ENCODE measurements at places on chromosomes 3 and 15.
A peak's percentile ranks its signal among the peaks of the same experiment; 100 is the strongest.

- no peak for DNase-seq
- H3K4me3 ChIP-seq: no peak overlapping the region
- H3K27me3 ChIP-seq: peaks cover 54% of the 10 kb centered on the region
- no peaks in the 10 kb centered on the region for H3K36me3 ChIP-seq
- H3K27ac ChIP-seq: no peak overlapping the region
Measured at GRCh38 chr15:40312370-40313158, 4.8 kb upstream of the PLCB2 start.

- DNase-seq: peak; percentile 54
- H3K4me1 ChIP-seq: peaks cover 13% of the 10 kb centered on the region
- no peaks in the 10 kb centered on the region for H3K36me3 ChIP-seq
- H3K27ac ChIP-seq: no peak overlapping the region
Measured at GRCh38 chr15:100725121-100726069, 123.0 kb downstream of the ASB7 start.

DNA sequence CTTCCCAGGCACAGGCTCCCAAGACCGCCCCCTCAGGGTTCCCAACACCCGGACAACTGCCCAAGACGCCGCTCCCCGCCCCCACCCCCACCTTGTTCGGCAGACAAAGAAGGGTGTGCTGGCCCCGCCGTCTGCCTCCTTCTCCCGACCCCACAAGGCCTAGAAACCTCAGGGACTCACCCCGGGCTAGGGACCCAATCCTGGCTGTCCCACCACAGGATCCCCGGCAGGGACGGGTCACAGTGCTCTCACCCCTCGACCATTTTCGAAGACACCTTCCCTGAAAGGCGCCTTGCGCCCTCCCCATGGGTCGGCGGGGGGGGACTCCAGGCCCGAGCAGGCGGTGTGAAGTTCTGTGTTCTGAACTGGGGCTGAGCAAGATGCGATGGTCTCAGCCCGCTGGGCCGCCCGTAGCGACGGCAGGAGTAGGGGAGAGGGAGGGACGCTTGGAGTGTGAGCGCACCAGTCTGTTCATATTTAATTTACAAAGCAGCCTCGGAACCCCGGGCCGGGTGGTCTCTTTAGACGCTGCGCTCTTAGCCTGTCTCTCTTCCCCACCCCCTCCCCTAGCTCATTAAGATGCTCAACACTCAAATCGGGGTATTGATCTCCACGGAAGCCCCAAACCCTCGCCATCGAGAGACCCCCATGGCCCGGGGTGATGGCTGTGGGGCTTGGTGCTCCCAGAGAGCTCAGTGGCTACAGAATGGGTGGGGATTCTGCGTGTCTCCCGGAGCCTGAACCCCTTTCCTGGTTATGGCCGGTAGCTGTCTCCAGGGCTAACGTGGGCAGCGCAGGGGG is 1.4 kb upstream of the ISLR2 start:
- H3K27ac ChIP-seq: peak overlapping the region; percentile 65
- H3K27me3 ChIP-seq: peaks cover 89% of the 10 kb centered on the region
- no peak for DNase-seq
- peak overlapping the region; percentile 91 for H3K4me3 ChIP-seq

GRCh38 chr15:92159906-92160841 is 233.5 kb upstream of the ST8SIA2 start:
- peaks cover 13% of the 10 kb centered on the region for H3K36me3 ChIP-seq
- no peaks in the 10 kb centered on the region for H3K27me3 ChIP-seq
- peak overlapping the region; percentile 60 for H3K27ac ChIP-seq
- no peak overlapping the region for H3K4me3 ChIP-seq
- peaks cover 40% of the 10 kb centered on the region for H3K4me1 ChIP-seq
- DNase-seq: no peak

DNA sequence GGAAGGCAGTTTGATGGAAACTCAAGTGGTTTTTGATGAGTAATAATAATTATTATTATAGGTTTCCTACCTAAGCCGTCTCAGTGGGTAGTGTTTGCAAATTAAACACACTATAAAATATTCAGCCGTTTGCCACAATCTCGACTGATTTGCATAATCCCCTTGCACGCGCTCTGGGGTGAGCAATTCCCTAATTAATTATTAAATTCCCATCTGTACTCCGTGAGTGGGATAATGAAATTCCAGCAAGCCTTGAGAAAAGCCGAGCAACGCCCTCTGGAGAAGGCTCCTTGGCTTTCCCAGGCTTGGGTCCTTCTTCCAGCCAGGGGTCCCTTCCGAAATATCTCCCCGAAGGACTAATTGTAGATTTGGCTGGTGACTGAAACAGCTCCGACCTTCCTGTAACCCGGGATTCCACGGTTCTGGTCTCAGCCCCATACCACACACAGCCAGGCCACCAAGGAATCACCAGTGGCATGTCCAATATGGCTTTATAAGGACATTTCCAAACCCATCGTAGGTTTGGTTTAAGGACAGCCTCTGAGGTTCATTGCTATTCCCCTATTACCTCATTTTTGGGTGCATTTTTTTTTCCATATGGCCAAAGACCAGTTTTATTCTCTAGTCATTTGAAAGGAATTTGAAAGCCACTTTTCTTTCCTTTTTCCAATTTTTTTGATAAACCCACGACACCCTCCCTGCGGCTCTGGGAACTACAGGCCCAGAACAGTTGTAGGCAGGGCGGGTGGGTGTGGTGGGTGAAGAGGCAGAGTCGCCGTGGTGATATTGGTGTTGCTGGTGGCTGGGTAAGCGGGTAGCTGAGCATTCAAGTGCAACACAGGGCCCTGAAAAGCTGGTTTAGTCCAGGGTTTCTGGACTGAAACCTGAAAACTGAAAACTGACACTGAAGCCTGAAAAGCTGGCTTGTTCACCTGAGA is 33.2 kb upstream of the RGMA start:
- no peak overlapping the region for H3K4me3 ChIP-seq
- H3K27me3 ChIP-seq: no peaks in the 10 kb centered on the region
- peak overlapping the region; percentile 92 for H3K27ac ChIP-seq
- H3K4me1 ChIP-seq: no peaks in the 10 kb centered on the region
- DNase-seq: no peak

DNA sequence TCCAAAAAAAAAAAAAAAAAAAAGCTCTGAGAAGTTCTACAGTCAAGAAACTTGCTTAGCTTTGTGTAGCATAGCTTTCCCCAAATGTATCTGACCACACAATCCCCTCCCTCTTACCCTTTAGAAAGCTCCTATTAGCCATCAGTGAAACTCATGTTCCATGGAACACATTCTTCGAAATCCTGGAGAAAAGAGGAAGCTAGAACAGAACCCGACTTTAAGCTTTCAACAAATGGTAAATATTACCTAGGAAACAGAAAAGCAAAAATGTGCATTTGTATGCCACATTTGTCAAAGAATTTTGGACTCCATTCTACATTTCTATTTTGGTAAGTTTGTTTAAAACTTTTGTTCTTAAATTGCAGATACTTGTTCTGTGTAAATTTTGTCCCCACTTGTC is 17.4 kb upstream of the CRTC3 start:
- no peak for DNase-seq
- H3K4me3 ChIP-seq: no peak overlapping the region
- no peaks in the 10 kb centered on the region for H3K36me3 ChIP-seq
- no peaks in the 10 kb centered on the region for H3K4me1 ChIP-seq
- no peaks in the 10 kb centered on the region for H3K27me3 ChIP-seq
- no peak overlapping the region for H3K27ac ChIP-seq

GRCh38 chr15:76336254-76337058 is at the start of gene ISL2:
Gene ISL2, plus strand, starts transcription at chr15:76336773. Its CDS starts 111 bp downstream, at chr15:76336884.
- peak within 1 kb of the TSS; percentile 82 for H3K4me3 ChIP-seq
- peaks cover 7% of the 10 kb centered on the region for H3K36me3 ChIP-seq
- H3K27ac ChIP-seq: peak within 1 kb of the TSS; percentile 79
- H3K27me3 ChIP-seq: peaks cover 85% of the 10 kb centered on the region
- peaks cover 29% of the 10 kb centered on the region for H3K4me1 ChIP-seq
- peak; percentile 87 for DNase-seq

GRCh38 chr3:153980252-153980590 is 141.0 kb upstream of the ARHGEF26 start:
- H3K27ac ChIP-seq: no peak overlapping the region
- H3K4me3 ChIP-seq: no peak overlapping the region
- no peaks in the 10 kb centered on the region for H3K36me3 ChIP-seq
- H3K27me3 ChIP-seq: no peaks in the 10 kb centered on the region
- H3K4me1 ChIP-seq: peaks cover 6% of the 10 kb centered on the region

DNA sequence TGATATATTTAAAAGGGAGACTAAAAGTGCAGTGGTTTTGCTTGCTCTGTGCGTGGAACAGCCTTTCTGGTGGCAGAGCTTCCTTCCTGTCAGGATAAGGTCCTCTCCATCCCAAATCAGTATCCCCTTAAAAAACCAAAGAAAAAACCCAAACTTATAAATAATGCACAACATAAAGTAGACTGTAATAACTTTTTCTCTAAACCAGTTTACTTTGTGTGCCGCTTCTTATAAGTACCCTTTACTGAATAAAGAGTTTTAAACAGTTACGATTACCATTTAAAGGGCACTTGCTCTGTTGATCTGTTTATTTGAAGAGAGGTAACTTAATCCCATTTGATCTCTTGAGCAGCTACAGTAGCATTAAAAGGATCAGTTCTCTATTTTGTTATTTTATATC is 2.5 kb downstream of the PIK3CA start:
- no peaks in the 10 kb centered on the region for H3K36me3 ChIP-seq
- H3K4me1 ChIP-seq: peaks cover 18% of the 10 kb centered on the region
- H3K27ac ChIP-seq: no peak overlapping the region
- H3K27me3 ChIP-seq: no peaks in the 10 kb centered on the region
- peak overlapping the region; percentile 60 for H3K4me3 ChIP-seq

DNA sequence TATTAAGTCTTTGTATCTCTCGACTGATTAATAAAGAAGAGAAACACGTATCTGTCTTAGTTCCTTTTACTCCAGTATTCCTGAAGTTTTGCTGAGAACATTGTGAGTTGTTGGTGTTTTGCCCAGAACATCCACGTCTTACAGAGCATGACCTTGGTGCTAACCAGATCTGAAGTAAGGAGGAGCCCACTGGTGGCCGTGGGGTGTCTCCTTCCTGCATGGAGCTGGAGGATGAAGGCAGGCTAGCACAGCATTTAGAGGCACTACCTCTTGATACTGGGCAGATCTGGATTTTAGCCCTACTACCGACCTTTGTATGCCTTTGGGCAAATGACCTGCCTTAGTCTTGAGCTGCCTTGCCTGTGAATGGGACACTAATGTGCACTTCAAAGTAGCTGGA is 28.9 kb upstream of the ESYT3 start:
- no peaks in the 10 kb centered on the region for H3K27me3 ChIP-seq
- peaks cover 13% of the 10 kb centered on the region for H3K36me3 ChIP-seq
- no peak overlapping the region for H3K27ac ChIP-seq
- no peaks in the 10 kb centered on the region for H3K4me1 ChIP-seq

DNA sequence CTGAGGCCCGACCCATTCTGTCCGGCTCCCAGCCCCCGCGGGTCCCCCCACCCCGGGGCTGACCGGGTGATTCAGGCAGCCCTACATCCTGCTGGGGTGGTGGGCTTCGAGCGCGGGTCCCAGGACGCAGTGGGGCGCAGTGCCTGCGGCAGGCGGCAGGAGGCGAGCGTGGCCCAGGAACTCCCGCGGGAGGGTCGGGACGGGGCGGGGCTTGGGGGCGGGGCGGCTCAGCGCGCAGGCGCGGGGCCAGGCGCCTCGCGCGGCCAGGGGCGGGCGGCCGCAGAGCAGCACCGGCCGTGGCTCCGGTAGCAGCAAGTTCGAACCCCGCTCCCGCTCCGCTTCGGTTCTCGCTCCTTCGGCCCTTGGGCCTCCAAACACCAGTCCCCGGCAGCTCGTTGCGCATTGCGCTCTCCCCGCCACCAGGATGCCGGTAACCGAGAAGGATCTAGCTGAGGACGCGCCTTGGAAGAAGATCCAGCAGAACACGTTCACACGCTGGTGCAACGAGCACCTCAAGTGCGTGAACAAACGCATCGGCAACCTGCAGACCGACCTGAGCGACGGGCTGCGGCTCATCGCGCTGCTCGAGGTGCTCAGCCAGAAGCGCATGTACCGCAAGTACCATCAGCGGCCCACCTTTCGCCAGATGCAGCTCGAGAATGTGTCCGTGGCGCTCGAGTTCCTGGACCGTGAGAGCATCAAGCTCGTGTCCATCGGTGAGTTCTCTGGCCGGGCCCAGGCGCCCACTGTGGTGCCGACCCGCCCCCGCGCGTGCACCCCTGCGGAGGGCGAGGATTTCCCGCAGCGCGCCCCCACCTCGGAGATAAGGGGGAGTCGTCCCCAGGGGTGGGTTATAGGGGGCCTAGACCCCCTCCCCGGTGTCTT is at the start of gene FLNB:
TSS of gene FLNB (plus strand) at position 282 of the 885 bp plus-strand sequence. CDS start at position 425, 143 bp downstream.
- H3K27me3 ChIP-seq: no peaks in the 10 kb centered on the region
- peaks cover 31% of the 10 kb centered on the region for H3K4me1 ChIP-seq
- H3K36me3 ChIP-seq: peaks cover 11% of the 10 kb centered on the region
- peak; percentile 87 for DNase-seq

DNA sequence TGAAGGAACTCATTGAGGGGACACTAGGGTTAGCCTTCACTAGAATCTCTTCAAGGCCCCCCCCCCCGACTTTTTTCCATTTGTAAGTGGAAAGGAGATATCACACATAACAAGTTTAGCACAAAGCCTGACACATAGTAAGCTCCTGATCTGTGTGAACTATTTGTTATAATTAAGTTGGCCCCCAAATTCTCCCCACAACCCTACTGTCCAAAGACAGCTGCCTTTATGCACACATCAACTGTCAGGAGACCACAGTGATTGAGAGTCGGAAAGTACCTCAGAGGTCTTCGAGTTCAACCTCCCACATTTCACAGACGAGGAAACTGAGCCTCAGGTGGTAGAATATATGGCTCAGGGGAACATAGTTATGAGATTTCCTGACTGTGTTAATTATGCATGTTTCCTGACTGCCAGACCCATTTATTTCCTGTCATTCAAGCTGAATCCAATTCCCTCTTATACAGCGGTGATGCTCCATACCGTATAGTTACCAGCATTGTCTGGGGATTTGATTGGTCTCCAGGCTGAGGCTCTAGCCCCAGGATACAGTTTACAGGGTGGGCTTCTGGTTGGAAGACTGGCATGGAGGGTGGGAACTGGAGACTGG is 227.4 kb upstream of the CMC1 start:
- H3K27ac ChIP-seq: no peak overlapping the region
- no peaks in the 10 kb centered on the region for H3K36me3 ChIP-seq

DNA sequence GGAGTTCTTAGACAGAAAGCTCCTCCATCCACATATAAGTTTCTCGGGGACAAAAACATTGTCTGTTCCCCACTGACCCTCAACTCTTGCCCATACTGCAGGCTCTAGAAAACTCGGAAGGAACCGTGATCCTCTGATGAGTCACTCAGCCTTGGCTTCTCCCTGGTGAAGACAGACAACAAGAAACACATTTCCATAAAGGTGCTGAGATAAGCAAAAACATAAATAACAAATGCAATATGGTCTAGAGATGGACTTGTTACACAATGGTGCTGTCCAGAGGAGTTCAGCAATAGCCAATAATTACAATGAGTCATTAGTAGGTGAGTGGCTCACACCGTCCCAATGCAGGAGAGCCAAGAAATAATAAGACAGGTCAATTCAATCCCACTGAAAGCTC is 43.7 kb downstream of the MAGI1 start:
- H3K27me3 ChIP-seq: no peaks in the 10 kb centered on the region
- no peak for DNase-seq
- peaks cover 27% of the 10 kb centered on the region for H3K4me1 ChIP-seq
- H3K27ac ChIP-seq: no peak overlapping the region

- H3K36me3 ChIP-seq: no peaks in the 10 kb centered on the region
- H3K4me1 ChIP-seq: peaks cover 30% of the 10 kb centered on the region
- H3K4me3 ChIP-seq: peak overlapping the region; percentile 61
- H3K27ac ChIP-seq: no peak overlapping the region
- DNase-seq: no peak
Measured at GRCh38 chr3:143124601-143125520, 5.3 kb downstream of the CHST2 start.

- peaks cover 14% of the 10 kb centered on the region for H3K4me1 ChIP-seq
- DNase-seq: no peak
- H3K27ac ChIP-seq: peak overlapping the region; percentile 99
- H3K27me3 ChIP-seq: no peaks in the 10 kb centered on the region
- H3K36me3 ChIP-seq: peaks cover 3% of the 10 kb centered on the region
Measured at GRCh38 chr3:141738891-141739363, 829 bp downstream of the RNF7 start.

Measured in type B pancreatic cell (in vitro differentiated cells).